ENCODE measurements at places on chromosomes 2 and 18. TPM values are rescaled to one million over a fixed set of nuclear protein-coding genes. Genes with fewer than 3 reads are reported as not detected.

The GPR45 gene
- not detected for total RNA-seq

The SGO2 gene
- 5.3 TPM for total RNA-seq

The RMND5A gene
- 41.3 TPM for total RNA-seq

The TNS1 gene
- 68.1 TPM for total RNA-seq

The CHPF gene
- total RNA-seq, result 58.8 TPM

The GDF7 gene
- 0.62 TPM for total RNA-seq

DNA sequence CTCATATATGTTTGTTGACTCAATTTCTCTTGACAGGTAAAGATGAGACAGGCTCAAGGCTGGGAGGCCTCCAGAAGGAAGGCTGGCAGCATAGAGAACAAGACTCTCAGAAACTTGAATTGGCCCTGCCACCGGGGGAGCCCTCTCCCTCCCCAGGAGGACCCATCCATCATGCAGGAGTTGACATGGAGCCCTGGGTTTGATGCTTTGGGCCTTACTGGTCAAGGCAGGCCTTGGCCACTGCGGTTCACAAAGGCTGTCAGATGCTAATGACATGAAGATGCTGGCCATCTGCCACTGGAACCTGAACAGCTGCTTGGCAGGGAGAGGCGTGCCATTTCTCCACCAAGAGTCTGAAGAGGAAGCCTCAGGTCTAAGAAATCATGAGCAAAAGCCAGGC, 193.6 kb downstream of the MTCL1 start:
- peak; percentile 67 for DNase-seq

DNA sequence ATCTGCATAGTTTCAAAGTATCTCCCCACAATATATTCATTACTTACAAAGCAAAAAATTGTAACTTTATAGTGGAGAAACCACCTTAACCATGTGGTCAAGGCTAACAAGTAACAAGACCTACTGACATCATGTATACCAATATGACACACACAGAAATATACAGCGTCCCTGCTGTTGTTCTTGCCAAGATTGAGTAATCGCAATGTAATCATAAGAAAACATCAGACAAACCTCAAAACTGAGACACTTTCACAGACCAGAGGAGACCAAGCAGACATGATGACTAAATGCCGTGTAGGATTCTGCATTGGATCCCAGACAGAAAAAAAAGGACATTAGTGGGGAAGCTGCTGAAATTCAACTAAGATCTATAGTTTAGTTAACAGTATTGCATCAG, 123.0 kb downstream of the ACAA2 start:
- no peak for DNase-seq

DNA sequence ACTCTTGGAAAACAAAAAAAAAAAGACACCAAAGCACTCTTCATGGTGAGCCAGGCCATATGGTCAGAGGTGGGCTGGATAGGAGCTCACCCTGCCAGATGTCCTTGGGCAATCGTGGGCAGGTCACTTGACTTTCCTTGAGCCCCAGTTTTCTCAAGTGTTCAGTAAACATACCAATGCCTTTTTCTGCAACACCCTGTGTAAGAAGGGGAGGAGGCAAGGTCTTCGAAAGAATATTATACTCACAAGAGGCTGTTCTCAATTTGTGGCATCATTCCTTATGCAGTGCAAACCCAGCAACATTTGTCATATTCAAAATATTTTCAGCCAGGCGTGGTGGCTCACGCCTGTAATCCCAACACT, 22.9 kb upstream of the TMEM87B start:
- no peak for DNase-seq

DNA sequence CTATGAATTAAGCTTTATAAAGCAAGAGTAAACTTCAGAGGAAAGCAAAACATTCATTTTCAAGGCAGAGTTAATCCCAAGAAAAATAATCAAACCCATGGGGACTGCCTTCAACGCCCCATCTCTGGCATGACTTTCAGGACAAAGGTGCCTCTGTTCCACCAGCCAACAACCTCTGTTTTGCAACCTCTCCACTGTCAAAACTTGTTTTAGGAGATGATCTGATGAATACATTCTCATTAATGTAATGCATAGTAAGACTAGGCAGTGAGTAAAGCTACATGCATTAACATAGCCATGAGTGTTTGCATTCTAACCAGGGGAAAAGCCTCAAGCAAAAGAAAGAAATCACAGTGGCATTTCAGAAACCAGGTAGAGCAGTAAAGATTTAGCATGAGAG, 357.0 kb downstream of the FBXO15 start:
- DNase-seq, result no peak

DNA sequence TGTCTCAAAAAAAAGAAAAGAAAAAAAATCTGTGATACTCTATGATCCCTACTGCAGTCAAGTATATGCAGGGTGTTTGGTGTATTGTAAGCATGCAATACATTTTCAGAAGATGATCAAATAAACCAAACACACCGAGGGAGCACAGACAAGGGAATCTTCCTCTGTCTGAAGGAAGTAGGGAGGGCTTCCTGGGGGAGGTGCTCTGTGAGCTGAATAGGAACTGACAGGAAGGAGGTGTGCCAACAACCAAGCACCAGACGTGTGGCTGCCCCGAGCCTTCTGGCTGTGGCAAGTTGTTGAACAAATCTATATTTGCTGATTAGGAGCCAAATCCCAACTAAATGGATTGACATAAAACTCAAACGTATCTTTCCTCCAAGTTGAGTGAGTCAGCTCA, 14.6 kb downstream of the THNSL2 start:
- DNase-seq, result no peak

GRCh38 chr2:206075113-206075512, 10.9 kb downstream of the INO80D start:
- DNase-seq, result no peak

GRCh38 chr2:144713410-144713809, 193.5 kb upstream of the ZEB2 start:
- no peak for DNase-seq
